MV-4-11 (cell line): ENCODE measurements at places on chromosomes 11 and 22.

- DNase-seq, result no peak
Observed at GRCh38 chr11:2923446-2924375, 5.5 kb downstream of the PHLDA2 start.

DNA sequence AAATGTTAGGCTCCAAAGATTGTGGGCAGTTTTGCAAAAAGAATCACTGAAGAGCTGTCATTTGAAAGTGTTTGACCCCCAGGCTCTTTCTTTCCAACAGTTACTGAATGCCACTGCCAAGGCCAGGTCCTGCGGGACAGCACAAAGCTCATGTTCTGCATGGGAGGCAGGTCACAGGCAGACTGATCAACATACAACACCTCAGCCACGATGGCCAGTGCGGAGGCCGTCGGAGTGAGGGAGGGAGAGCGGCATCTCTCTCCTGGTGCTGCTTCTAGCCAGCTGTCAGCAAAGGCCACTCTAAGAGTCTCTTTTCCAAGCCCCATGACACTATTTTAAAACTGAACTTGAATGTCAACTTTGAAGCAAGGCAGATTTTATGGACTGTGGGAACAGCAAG, 49.9 kb downstream of the ARFGAP3 start:
- DNase-seq, result no peak

DNA sequence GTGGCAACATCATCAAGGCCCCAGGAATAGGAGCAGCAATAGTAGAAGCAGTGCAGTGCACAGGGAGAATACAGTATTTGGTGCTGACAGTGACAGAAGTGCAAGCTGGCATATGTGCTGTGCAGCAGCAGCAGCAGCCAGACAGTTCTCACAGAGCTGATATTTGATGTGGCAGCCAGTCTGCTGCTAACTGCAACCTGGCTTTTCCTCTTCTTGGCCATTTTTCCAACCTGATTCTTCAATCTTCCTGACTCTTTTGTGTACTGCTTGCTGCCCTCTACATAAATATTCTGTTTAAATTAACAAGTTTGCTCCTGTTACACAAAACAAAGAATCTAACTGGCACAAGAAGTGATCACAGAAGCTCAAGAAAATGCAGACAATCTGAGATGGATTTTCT, 102.0 kb downstream of the CASP12 start:
- DNase-seq, result no peak

- DNase-seq, result no peak
Observed at GRCh38 chr22:29016067-29016938, 45.3 kb downstream of the C22orf31 start.

DNA sequence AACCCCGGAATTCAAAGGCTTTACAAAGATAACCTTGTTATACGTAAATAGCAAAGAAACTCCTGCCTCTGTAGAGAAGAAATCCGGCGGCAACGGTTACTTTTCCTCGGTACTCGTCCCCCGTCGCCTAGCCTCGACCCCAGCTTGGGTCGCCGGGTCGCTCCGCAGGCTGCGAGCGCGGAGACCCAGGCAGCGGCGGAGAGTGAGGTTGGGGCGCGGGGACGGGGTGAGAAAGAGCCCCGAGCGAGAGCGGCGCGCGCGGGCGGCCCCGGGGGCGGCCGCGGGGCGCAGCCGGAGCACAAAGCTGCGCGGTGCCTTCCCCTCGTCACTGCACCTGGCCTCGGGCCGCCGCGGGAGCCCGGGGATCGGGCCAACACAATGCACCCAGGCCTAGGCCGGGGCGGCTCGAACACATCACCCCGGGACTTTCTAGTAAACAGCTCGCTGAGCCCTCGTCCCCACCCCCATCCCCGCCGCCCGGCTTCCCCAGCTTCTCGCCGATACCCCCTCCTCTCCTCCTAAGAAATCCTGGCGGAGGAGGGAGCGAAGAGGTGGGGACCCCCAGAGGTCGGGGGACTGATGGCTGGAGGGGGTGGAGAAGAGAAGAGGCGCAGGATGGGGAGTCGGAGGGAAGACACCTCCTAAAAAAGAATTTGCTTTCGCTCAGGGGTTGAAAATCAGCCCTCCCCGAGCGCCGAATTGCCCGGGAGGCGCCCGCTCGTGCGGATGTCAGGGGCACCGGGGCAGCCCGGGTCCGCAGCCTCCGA, 845 bp downstream of the MPPED2 start:
- DNase-seq, result no peak

- no peak for DNase-seq
Observed at GRCh38 chr11:120577624-120578363, 66.2 kb downstream of the GRIK4 start.
